ENCODE measurements at places on chromosomes 12 and 14.

GRCh38 chr12:90672081-90672480 is 282.9 kb downstream of the CCER1 start:
- no peak for DNase-seq

DNA sequence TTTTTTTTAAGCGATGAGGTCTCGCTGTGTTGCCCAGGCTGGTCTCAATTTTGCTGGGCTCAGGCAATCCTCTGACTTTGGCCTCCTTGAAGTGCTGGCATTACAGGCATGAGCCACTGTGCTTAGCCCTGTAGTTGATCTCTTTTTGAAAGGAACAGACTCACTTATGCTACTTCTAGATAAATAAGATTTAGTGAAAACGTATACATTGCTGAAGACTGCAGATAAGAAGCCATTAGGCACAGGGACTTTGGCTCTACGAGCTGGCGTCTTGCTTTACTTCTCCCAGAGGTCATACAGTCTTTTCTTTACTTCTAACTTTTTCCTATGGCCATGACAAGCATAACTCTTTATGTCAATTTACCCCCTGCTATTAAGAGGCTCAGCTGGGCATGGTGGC is 9.4 kb downstream of the PTGR2 start:
- no peak for DNase-seq

DNA sequence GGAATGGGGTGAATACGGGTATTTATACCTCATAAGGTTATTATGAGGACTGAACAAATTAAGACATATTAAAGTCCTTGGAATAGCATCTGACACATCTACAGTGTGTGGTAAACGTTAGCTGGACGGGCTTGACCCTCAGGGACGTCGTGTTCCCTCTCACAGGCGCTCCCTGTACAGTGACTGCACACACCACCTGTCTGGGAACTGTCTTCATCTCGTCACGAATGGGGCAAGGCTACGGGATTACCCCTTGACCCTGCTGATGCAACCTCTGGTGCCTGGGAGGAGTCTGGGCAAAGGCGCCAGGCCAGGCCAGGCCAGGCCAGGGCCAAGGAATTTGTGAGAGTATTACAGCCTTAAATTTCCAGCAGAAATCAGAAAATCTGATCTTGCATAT is 191.1 kb downstream of the CALM1 start:
- no peak for DNase-seq

GRCh38 chr12:56375598-56376434 is 13.2 kb upstream of the APOF start:
- no peak for DNase-seq

DNA sequence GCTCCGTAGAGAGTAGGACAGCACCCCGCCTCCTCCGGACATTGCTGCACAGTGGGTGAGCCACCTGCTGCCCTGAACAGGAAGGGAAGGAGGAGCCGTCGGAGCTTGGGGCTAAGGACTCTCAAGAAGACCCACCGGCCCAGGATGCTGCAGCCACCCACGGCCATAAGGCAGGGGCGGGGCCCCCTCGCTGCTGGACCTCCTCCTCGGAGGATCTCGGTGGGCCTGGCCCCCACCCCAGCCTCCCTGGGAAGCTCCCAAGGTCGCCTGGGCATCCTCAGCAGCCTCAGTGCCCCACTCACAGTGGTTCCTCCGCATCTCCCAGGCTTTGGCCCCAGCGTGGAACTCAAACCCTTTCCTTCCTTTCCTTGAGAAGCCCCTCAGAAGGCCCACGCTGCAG is 68.6 kb upstream of the DIO3 start:
- no peak for DNase-seq

DNA sequence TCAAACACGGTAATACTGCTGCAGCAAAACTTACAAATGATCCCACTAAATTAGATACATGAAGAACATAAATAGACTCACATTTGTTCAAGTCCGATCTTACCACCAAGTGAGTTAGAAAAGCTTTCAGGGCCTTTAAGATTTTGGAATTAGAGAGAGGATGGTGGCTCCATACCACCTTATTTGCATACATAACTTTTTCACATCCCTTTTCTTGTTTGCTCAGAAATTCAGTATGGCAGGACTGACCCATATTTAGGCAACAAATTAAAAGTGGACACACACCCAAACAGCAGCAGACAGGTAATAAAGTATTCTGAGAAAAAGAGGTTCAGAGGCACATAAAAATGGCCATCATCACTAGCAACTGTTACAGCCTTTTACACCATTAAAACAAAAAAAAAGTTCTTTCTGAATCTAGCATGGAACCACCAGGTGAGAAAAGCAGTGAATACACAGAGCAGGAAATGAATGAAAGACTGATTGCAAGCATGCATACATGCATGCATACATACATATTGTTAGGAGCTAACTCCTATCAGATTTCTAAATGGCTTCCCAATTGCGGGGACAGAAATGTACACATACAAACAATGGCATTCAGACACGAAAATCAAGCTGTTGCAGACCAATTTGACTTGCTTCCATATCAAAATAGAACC is 23.3 kb downstream of the STXBP6 start:
- no peak for DNase-seq

- DNase-seq, result no peak
These were observed 29.8 kb upstream of the RAP1B start for GRCh38 chr12:68580911-68581310.

GRCh38 chr12:2396448-2396871 is 343.7 kb downstream of the CACNA1C start:
- no peak for DNase-seq

DNA sequence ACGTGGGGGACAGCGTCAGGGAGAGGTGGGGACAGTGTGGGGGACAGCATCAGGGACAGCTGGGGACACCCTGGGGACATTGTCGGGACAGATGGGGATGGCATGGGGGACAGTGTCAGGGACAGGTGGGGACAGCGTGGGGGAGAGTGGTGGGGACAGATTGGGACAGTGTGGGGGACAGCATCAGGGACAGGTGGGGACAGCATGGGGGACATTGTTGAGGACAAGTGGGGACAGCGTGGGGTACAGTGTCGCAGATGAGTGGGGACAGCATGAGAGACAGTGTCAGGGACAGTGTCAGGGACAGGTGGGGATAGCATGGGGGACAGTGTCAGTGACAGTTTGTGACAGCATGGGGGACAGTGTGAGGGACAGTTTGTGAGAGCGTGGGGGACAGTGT is 240.9 kb downstream of the TMEM121 start:
- no peak for DNase-seq

GRCh38 chr12:5442251-5443006 is 10.5 kb downstream of the NTF3 start:
- no peak for DNase-seq

GRCh38 chr12:52628841-52629240 is 10.5 kb upstream of the KRT73 start:
- DNase-seq, result no peak

DNA sequence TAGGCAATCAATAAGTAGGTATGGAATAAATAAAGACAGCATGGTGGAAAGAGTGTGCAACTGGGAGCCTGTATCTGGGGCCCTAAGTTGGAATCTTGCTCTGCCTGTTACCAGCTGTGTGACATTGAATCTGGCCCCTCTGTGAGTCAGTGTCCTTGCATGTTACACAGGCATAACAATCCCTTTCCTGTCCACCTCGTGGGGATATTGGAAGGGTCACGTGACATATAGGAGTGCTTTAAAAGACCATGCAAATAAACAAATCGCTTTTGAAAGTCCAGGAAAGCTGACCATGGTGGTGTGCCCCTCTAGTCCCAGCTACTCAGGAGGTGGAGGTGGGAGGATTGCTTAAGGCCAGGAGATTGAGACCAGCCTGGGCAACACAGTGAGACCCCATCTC is 51.1 kb upstream of the VRK1 start:
- no peak for DNase-seq

DNA sequence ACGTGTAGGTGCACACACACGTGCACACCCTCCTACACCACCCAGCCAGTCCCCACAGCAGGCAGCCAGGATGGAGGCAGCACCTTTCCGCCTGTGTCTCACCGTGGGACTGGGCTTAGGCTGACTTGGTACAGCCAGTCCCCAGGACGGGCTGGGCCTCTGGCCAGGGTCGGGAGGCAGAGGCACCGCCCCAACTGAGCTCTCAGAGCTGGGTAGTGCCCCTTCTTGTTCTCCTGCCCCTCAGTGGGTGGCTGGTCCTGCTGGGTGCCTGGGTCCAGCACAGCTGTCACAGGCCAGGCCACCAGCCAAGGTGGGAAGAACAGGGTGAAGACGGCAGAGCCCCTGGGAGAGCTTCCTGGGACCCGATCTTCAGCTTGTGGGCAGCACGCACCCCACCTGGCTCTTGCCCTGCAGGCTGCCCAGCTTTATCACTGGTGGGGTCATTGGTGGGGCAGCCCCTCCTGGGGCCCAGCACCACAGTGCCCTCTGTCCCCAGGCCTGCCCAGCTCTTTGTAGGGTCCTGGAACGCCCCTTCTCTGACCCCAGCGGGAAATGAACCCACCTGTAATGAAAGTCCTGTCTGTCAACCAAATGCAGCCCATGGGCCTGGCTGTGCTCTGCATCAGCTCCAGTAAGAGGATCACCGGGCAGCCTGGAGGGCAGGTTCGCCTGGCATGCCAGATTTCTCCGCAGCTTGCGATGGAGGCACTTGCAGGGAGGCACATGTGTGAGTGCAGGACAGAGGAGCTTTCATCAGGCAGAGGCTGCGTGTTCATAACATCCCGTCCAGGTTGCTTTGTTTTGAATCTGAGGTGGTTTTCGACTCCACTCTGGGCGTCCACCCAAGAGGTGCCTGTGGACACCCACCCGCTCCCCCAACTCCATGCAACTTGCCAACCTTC is 14.7 kb downstream of the CDCA4 start:
- DNase-seq, result no peak

DNA sequence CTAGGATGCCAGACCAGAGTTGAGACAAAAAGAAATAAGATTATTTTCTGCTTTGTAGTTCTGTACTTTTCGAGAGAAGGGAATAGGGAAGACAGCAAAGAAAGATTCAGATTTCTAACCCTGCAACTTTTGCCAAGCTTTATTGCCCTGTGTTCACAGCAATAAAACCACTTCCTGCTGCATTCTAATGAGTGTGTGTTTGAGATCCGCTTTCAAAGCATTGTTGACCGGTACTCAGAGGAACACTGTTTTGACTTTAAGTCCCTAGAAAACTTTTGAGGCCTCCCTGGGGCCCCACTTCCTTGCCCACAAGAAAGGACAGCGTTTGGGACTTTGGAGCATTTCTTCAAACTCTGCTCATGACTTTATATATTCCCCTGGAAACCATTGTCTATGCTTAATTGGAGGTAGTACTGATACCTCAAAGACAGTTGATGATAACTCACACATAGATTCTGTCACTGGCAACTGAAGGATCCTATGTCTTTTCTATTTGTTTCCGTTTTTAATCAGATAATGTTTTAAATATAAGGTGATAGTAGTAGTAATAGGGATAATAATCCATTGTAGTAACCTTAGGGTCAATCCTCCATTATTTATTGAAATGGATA is 1.3 kb downstream of the RNASE6 start:
- no peak for DNase-seq

DNA sequence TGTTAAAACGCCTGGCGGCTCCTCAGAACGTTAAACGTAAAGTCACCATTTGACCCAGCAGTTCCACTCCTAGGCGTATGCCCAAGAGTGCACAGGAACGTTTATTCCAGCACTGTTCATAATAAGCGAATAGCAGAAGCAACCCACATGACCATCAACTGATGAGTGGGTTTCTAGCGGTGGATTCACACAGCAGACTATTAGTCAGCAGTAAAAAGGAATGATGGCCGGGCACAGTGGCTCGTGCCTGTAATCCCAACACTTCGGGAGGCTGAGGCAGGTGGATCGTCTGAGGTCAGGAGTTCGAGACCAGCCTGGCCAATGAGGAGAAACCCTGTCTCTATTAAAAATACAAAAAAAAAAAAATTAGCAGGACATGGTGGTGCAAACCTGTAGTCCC is 22.4 kb upstream of the FBRSL1 start:
- no peak for DNase-seq

- no peak for DNase-seq
These were observed 166.0 kb downstream of the RPS29 start for GRCh38 chr14:49420201-49420600.

DNA sequence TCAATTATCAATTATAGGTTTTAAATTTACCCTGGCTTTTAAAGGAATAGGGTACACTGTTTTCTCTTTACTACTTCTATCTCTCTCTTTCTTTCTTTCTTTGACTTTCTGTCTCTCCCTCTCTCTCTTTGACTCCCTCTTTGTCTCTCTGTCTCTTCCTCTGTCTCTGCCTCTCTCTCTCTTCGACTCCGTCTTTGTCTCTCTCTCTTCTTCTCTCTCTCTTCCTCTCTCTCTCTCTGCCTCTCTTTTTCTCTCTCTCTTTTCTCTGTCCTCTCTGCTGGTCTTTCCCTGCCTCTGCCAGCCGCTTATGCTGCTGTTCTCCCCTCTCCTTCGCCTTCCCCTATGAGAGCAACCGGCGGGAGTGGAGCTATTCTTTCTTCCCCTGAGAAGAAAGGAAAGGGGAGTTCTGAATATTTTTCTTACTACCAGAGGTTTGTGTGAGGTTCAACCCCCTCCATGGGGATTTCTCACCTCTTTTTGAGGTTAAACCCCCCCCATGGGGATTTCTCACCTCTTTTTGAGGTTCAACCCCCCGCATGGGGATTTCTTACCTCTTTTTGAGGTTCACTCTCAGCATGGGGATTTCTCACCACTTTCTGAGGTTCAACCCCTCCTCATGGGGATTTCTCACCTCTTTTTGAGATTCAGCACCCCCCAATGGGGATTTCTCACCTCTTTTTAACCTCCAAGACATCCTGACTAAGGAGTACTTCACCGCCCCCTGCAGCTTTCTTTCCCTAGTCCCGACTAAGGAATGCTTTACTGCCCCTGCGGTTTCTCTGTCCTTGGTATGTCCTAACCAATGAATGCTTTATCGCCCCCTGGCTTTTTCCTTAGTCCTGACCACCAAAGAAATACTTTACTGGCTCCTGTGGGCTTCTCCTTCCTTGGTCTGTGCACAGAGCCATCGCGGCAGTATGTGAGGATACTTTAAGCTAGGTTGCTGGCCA is 27.4 kb upstream of the DDHD1 start:
- peak; percentile 6 for DNase-seq

DNA sequence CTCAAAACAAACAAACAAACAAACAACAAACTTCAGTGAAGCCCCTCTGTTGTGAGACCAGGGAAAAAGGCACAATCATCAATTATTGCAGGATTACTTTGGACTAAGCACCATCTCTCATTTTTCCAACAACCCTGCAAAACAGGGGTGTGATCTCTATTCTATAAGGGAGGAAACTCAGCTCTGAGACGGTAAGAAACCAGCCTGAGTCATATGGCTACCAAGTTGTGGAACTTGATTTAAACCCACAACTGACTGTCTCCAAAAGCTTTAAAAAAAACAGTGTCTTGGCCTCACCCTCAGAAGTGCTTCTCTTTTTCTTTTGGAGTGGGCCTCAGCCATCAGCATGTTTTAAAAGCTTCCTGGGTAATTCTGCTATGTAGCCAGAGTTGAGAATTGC is 49.8 kb downstream of the RIN3 start:
- DNase-seq, result no peak

All from stimulated activated CD8-positive, alpha-beta memory T cell treated with anti-CD3 and anti-CD28 coated beads, Interleukin-7, amount 100 ng/mL, for 48 hours (primary cell).